ENCODE measurements at places on chromosomes 1 and 21. TPM values are rescaled to one million over a fixed set of nuclear protein-coding genes. Genes with fewer than 3 reads are reported as not detected.

DNA sequence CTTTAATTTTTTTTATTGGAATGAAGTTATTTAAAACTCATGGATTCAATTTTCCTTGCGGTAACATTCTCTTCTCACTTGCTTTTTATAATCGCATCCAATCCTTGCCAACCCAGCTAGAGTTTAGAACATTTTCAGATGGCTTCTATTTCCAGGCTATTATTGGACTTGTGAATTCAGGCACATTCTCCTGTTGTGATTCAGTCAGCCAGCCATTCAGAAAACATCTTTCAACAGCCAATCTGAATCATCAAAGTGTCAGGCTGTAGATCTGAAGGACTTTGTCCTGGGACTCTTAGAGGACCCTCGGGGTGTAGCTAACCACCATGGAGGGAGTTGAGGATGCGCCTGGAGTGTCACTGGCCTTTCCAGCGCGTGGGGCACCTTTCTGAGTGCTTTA is 92.4 kb downstream of the PRDM2 start:
- no peak for DNase-seq

- no peak for DNase-seq
Measured at GRCh38 chr1:231763456-231763855, 136.9 kb downstream of the DISC1 start.

S100A16 gene
- total RNA-seq, result 4.3 TPM

GRCh38 chr1:206842854-206843253 is 22.6 kb upstream of the IL20 start:
- DNase-seq, result no peak

C1QTNF12 gene
- total RNA-seq, result 3.7 TPM

DNA sequence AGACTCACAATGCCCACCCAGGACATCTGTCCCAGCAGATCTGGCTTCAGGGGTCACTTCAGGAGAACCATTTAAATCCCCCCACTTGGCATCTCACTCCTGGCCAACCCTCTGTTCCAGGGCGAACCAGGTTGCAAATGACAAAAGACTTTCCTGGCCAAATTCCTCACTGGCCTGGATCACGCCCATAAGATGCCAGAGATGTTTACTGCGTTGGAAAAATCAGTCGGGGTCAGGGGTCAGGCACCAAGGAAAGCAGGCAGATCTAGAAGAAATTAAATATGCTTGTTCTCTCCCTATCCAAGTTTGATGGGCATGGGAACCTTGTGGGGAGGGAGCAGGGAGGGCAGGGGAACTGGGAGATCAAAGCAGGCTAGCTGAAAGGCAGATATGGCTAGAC is 14.6 kb upstream of the AGTRAP start:
- DNase-seq, result no peak

S100A1 gene
- total RNA-seq, result 12.7 TPM

GRCh38 chr1:39416609-39417008 is 74.8 kb upstream of the BMP8A start:
- DNase-seq, result no peak

DNA sequence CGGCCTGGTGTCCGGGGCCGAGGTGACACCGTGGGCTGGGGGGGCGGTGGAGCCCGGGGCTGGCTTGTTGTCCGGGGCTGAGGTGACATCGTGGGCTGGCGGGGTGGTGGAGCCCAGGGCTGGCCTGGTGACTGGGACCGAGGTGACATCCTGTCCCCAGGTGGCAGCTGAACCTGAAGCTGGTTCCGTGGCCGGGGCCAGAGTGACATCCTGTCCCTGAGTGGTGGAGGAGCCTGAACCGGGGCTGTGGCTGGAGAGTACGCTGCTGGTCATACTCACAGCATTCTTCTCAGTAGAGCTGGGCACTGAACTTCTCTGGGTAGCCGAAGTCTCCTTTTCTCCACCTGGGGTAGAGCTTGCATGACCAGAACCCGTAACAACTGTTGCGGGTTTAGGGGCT is 15.8 kb downstream of the THBS3 start:
- no peak for DNase-seq

GRCh38 chr1:210292231-210292871 is 36.4 kb upstream of the HHAT start:
- peak; percentile 4 for DNase-seq

DNA sequence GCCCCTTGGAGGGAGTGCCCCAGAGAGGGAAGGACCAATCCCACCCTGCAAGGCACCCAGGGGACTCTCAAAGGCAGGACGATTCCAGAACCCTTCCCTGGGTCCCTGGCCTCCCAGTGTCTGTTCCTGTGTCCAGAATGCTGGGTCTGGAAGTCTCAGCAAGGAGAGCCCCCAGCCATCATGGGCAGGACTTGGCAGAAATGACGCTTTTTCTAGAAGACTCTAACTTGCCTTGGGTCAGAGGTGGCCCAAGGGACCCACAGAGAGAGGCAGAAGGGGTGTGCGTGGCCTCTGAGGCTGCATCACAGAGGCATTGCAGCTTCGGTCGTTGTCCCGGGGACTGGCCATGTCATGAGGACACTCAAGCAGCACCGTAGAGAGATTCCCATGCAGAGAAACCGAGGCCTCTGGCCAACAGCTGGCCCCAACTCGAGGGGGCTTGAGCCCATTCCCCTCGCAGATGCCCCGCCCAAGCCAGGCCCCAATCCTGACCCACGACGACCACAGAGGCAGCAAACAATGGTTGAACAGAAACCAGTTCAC is 57.8 kb downstream of the WNT9A start:
- no peak for DNase-seq

RGS5 gene
- total RNA-seq, result 0.87 TPM

IQGAP3 gene
- total RNA-seq, result 16.6 TPM

DNA sequence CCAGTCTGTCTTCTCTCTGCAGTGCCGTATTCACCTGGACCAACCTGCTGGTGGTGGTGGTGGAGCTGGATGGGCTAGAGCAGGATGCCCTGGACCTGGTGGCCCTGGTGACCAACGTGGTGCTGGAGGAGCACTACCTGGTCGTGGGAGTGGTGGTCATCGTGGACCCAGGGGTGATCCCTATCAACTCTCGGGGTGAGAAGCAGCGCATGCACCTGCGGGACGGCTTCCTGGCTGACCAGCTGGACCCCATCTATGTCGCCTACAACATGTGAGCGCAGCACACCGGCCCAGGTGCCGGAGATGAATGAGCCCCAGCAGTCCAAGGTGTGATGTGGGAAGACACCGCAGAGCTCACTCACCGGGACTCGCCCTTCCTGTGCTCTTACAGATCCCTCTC is 37.5 kb downstream of the S100B start:
- DNase-seq, result no peak

DNA sequence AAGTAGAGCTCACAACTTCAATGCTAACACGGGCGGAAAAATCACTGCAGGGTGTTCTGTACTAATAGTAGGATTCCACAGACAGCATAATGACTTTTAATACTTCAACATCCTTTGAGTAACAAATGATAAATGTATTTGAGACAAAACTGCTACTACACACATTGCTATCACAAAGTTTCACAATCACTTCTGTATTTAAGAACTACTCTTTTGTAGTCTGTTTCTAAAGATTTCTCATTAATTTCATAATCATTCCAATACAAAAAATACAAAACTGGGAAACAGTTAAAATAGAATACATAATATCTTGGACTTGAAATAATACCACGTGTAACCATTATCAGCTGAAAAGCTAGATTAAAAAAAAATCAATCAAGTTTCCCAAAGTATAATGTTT is 2.7 kb downstream of the HMGN1 start:
- no peak for DNase-seq

- no peak for DNase-seq
Measured at GRCh38 chr21:38958323-38958705, 152.6 kb downstream of the ETS2 start.

- DNase-seq, result peak; percentile 19
Measured at GRCh38 chr21:35926003-35926740, 134.2 kb downstream of the SETD4 start.

- no peak for DNase-seq
Measured at GRCh38 chr1:42433369-42433768, 22.5 kb downstream of the ZMYND12 start.

CD48 gene
- 0.42 TPM for total RNA-seq

ATAD3C gene
- total RNA-seq, result 0.60 TPM

DNA sequence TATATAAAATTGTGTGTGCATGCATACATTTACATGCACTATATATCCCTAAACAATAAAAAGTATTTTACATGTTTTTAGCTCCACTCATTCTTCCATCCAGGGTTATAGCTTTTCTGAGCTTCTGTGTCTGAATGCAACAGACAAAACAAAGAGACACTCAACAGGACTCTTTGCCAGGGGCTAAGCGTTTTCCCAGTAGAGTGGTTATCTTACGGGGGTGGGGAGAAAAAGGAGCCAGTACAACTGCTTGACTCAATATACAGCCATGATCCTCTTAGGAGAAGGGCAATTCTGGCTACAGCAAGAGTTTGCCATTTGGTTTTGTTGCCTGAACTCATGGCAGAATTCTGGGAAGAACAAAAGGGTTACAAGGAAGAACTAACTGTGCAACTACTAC is 14.6 kb upstream of the PPP2R5A start:
- no peak for DNase-seq

VCAM1 gene
- total RNA-seq, result 0.13 TPM

GRCh38 chr1:24596401-24596880 is 40.6 kb downstream of the NCMAP start:
- DNase-seq, result no peak

GRCh38 chr21:15514073-15514946 is 215.5 kb upstream of the USP25 start:
- no peak for DNase-seq

DNA sequence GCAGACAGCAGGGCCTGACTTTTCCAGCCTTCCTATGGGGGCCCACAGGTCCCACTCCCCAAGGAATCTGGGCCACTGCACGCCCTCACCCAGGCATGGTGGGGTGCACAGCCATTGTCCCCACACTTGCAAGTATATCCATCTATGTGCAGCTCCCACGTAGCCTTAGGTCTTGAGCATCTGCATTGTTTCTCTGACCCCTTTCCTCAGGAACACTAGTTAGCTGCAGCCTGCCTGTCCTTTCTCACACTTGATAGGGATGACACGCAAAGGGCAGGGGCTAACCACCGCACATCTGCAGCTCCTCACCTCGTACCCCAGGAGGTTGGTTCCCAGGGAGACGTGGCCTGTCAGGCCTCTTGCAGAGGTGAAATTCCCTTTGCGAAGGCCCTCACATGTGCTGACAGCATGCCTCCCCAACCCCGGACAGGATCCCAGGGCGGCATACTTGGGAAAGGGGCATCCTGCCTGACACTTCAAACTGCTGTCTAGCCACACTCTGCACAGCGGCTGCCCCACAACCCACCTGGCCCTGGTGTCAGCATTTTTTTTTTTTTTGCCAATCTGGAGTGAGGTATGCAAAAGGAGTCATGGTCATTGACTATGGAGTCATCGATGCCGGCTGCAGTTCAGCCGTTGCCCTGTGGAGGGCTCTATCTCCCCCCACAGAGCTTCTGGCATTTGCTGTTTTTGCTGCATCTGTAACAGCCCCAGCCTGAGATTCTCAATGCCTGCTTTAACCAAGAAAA is 5.0 kb downstream of the JMJD4 start:
- DNase-seq, result peak; percentile 64

DNA sequence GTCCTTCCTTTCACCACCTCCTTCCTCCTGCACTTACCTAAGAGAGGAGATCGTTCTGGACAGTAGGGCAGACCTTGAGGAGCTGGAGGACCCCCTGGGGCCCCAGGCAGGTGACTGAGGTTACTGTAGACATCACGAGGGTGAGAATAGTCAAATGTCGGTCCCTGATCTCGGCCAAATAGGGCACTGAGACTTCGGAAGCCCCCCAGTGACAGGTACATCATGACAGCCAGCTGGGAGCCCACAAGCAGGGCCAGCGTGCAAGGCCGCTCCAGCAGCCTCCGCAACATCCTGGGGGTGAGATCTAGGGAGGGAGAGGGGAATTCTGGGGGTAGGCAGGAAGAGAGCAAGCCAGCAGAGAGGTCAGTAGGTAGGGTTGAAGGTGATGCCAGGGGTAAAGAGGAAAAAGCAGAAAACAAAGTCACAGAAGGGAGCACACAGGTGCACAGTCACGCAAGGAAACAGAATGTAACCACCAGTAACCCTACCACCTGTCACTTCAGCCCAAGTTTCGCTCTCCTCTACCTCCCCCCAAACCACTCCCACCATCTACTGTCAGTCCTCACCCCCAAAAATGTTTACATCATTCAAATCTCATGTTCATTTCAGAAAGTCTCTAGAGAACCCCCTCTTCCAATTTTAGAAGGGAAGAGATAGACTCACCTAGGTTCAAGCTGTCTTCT is 1.4 kb downstream of the B4GALT3 start:
- DNase-seq, result no peak

GRCh38 chr21:32457360-32457840 is 44.9 kb downstream of the EVA1C start:
- peak; percentile 27 for DNase-seq

RRP1B gene
- total RNA-seq, result 66.6 TPM

BLZF1 gene
- 21.1 TPM for total RNA-seq

GRCh38 chr1:168348146-168348709 is 67.6 kb downstream of the TBX19 start:
- DNase-seq, result no peak

MAB21L3 gene
- not detected for total RNA-seq

EPHA2 gene
- total RNA-seq, result 0.36 TPM

DNA sequence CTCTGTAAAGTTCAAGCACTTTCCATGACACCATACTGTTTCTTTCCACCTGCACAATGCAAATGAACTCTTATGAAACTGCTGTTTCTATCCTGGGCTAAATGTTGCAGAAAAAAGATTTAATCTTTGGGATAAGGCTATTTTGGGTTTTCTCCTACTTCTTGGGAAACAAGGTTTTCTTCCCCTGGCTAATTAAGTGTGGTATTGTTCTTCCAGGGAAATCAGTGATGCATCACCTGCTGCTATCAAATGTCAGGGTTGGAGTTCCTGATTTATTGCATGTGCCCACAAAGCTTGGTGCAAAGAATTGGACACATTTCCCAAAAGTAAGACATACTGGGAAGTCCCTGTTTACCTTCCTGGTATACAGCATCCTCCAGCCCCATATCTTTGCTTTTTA is 6.0 kb upstream of the RGS4 start:
- DNase-seq, result no peak

DNA sequence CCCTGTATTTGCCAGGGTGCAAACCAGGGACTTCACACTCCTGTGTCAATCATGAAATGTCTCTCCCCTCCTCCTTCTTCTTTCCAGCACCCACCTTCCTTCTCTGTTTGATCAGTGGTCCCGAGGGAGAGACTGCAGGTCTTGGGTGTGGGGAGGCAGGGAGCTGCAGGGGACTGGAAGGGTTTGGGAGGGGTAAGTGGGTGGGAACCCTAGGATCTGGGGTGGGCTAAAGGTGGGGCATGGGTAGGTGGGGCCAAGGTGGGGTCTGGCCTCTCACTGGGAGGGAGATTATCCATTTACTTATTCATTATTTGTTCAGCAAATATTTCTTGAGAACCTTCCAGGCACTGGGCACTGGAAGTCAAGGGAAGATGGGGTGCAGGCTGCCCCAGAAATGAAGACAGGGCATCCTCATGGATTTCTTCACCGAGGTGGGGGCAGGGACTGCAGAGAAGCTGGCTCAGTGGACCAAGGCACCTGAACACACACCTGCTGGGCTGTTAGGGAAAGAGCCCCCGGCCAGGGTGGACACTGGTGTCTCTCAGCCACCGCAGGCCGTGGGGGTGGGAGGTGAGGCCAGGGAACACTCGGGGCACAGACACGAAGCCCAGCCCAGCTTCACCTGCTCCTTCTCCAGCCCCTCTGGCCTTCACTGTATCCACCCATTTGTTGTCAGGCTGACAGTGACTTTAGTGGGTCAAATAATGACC is 193.9 kb upstream of the C1orf174 start:
- no peak for DNase-seq

ATP13A2 gene
- total RNA-seq, result 56.3 TPM

- DNase-seq, result no peak
Measured at GRCh38 chr1:22709891-22710700, 543 bp upstream of the EPHB2 start.

GRCh38 chr21:32470206-32470605 is 57.7 kb downstream of the EVA1C start:
- no peak for DNase-seq

GRCh38 chr1:166944186-166944967 is 31.0 kb downstream of the ILDR2 start:
- no peak for DNase-seq
